ENCODE measurements at places on chromosomes 1 and 21.

GRCh38 chr1:241166625-241167024, 190.4 kb downstream of the RGS7 start:
- no peak overlapping the region for H3K27ac ChIP-seq
- H3K4me1 ChIP-seq: no peaks in the 10 kb centered on the region
- DNase-seq: no peak
- H3K27me3 ChIP-seq: no peaks in the 10 kb centered on the region
- H3K36me3 ChIP-seq: no peaks in the 10 kb centered on the region

GRCh38 chr1:208643005-208643597, 398.9 kb upstream of the PLXNA2 start:
- no peak for DNase-seq
- no peaks in the 10 kb centered on the region for H3K36me3 ChIP-seq
- no peaks in the 10 kb centered on the region for H3K4me1 ChIP-seq
- H3K27ac ChIP-seq: no peak overlapping the region
- no peaks in the 10 kb centered on the region for H3K27me3 ChIP-seq
- H3K4me3 ChIP-seq: no peak overlapping the region

DNA sequence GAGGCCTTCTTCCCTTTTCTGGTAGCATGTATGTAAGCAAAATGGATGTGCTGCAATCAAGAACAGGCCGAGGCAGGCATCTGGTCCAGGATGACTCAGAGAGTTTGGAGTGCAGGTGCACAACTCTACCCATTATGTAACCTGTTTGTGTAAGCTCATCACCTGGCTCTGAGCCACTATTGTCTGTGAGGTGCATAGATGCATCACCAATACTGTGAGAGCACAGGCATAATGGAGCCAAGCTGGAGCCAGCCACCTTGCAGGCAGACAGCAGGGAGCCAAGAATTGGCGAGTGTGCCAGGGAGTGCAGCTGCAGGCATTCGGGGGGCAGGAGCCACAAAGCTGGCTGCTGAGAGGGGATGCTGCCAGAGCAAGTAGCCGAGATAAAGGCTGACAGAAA, 549.9 kb upstream of the RGS18 start:
- DNase-seq: no peak
- no peak overlapping the region for H3K4me3 ChIP-seq
- H3K27me3 ChIP-seq: no peaks in the 10 kb centered on the region

DNA sequence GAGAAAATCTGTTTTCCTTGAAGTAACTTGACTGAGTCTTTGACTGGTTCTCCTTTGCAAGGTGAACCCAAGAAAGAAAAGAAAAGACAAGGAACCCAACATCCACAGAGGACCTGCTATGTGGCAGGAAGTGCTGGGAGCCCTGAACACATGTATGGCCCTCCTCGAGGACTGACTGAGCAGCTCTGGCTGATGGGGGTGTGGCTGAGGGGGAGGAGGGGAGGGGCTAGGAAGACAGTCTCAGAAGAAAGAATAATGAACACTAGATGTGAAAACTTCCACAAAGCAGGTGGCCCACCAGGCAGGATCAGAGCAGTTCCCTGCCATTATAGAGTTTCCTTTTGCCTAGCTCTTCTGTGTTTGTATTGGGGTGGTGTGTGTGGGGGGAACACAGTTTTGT, 26.1 kb downstream of the NENF start:
- peaks cover 13% of the 10 kb centered on the region for H3K4me1 ChIP-seq
- no peak overlapping the region for H3K4me3 ChIP-seq
- no peaks in the 10 kb centered on the region for H3K27me3 ChIP-seq
- H3K36me3 ChIP-seq: no peaks in the 10 kb centered on the region

GRCh38 chr21:43916691-43917514, 51.9 kb downstream of the AGPAT3 start:
- DNase-seq: peak; percentile 81
- peak overlapping the region; percentile 86 for H3K27ac ChIP-seq
- peaks cover 58% of the 10 kb centered on the region for H3K4me1 ChIP-seq
- H3K4me3 ChIP-seq: peak overlapping the region; percentile 77
